Inflammatory macrophage (primary cell): ENCODE measurements at places on chromosomes 13 and 19.

GRCh38 chr19:44817725-44818465 lies 9.0 kb downstream of the BCAM start:
- no peak for DNase-seq

DNA sequence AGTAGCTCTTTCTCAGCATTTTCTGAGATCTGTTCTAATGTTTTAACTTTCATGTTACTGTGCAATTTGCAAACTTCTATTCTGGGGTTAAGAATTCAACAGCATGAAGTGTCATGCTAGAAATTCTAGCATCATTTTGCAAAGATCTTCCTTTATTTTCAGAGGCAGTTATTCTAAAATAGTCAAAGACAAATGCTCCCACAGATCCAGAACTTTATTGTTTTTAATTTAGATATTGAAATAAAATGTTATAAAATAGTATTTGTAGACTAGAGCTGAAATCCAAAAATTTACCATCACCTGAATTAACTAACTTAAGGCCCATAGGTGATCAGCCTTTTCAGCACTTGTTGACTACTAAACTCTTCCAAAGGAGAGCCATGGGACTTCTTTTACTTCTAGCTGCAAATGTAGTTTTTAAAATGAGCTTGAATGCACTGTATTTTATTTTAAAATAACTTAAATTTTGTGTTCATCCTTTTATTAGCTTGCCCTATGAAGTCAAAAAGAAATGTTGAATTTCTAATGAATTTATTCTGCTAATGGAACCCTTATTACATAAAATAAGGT lies 3.2 kb downstream of the MAB21L1 start:
- DNase-seq = no peak

GRCh38 chr19:45166723-45167252 lies 6.0 kb upstream of the NKPD1 start:
- DNase-seq = no peak

GRCh38 chr13:24274452-24275021 lies 34.8 kb upstream of the C1QTNF9 start:
- peak; percentile 96 for DNase-seq

DNA sequence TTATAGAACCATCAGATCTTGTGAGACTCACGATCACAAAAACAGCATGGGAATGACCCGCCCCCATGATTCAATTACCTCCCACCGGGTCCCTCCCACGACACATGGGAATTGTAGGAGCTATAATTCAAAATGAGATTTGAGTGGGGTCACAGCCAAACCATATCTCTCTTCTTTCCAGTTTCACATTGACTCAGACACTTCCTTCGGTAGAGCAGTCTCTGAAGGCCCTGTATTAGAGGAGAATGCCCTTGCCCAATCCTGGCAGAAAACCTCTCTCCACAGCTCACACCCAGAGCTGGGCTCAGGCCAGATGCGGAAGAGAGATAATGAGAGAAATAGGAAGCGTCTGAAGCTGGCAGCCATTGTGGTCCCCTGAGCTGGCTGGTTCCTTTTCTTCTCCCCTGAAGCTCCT lies 72.4 kb upstream of the CLDN10 start:
- DNase-seq = peak; percentile 91

- no peak for DNase-seq
Observed at GRCh38 chr13:107865318-107865575, 350.1 kb downstream of the LIG4 start.

DNA sequence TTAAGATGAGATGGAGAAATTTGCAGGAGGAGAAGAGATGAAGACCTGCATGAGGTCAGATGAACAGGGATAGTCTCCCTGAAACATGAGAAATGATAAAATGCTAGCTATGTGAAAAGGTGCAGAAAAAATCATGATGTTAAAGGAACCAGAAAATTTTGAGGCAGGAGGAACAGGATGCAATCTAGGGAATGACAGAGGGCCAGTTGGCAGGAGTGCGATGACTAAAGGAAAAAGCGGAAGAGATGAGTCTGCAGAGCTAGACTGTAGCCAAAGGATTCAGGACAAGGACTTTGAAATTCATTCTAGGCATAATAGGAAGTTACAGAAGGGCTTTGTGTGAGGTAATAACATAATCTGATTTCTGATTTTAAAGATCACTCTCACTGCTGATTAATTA lies 77.9 kb downstream of the TRPC4 start:
- DNase-seq = no peak
